ENCODE measurements at places on chromosomes 4 and X.

DNA sequence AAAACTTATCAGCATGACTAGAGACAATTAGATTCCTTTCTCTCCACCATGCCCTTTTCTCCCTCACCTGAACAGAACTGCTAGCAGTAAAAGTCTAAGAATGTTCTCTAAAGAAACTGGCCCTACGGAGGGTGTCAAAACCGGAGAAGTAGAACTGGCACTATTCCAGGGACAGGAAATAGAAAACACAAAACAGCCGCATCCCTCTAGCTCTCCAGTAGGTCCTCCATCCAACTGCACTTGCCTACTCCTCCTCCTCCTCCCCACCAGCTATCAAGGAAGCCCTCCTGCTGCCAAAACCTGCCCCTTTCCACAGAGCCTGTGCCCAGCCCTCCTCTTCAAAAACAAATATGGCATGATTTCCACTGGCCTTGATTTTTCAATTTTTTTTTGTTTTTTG, 28.4 kb downstream of the FUNDC1 start:
- no peak for DNase-seq

DNA sequence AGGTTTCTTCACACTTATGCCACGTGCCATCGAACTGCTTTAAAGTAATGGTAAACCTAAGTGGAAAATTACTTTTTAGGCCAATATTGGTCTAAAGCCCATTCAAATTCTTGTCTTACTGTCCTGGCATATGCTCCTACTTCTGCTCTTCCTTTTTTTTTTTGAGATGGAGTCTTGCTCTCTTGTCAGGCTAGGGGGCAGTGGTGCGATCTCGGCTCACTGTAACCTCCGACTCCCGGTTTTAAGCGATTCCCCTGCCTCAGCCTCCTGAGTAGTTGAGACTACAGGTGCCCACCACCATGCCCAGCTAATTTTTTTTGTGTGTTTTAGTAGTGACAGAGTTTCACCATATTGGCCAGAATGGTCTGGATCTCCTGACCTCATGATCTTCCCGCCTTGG, 129.0 kb upstream of the TECRL start:
- no peak for DNase-seq

- DNase-seq: no peak
Observed at GRCh38 chr4:7595934-7596461, 161.3 kb upstream of the PSAPL1 start.

DNA sequence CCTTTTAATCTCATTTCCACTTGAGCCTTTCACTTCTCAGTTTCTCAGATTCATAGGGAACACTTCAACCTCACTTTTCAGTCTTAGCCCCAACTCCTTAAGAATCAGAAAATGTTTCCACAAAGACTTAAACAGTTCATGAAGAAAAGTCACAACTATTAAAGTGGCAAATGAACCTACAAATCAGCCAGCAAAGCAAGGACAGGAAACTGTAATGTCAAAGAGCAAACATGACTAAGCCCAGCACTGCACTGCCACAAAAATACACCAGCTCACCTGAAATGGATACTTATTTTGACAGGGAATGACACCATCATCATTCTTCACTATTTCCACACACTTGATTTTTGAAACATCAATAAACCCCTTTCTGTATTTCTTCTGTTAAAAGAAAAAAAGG, 41.8 kb upstream of the TXK start:
- DNase-seq: no peak

GRCh38 chr4:123102897-123103471, 180.6 kb upstream of the NUDT6 start:
- DNase-seq: peak; percentile 34

DNA sequence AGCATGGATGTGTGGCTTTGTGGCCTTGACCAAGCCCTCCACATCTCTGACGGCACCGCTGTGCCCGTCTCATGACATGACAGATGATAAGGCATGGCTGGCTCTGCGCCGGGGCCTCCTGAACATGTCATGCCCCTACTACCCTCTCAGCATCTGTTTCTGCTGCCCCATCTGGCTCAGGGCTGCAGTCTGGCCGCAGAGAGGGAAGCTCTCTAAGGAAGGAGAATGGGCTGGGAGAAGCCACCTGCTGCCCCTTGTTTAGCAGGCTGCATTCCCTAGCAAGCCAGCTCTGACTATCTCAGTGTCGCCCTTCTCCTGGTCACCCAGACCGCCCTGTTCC, 7.2 kb downstream of the ZNF185 start:
- no peak for DNase-seq

DNA sequence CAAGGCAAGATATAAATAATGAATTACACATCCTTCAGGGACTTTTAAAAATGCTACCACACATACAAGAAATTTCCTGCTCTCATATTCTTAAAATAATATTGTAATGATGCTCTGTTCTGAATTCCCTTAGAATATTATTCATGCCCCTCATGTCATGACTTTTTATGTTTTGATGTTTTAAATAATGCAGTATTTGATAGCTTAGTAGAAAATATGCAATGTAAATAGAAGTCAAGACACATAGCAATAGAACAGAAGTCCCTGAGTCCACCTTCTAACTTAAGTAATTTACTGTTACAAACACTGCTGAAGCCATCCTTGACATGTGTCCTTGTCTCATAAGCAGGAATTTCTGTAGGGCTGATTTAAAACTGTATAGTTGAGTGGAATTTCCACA, 1071.2 kb upstream of the LCORL start:
- DNase-seq: no peak

- no peak for DNase-seq
Observed at GRCh38 chrX:124719060-124719459, 372.7 kb downstream of the SH2D1A start.

- no peak for DNase-seq
Observed at GRCh38 chr4:4217113-4217512, 9.6 kb downstream of the OTOP1 start.

DNA sequence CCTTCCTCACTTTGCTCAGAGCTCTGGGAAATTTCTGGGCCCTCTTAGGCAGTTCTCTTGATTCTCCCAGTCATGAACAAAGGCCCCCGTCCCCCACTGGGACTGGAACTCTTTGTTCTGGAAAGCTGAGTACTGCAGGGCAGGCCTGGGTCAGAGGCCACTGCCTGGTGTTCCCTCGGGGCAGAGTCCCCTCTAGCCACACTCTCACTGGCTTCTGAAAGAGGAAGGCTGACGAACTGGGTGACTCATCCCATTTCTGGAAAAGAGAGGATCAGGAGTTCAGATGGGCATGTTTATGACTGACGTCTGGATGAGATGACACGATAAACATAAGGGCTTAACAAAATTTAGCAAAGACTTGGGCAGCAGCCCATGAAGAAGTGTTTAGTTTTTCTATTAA, 47.7 kb downstream of the DDX3X start:
- DNase-seq: peak; percentile 89

DNA sequence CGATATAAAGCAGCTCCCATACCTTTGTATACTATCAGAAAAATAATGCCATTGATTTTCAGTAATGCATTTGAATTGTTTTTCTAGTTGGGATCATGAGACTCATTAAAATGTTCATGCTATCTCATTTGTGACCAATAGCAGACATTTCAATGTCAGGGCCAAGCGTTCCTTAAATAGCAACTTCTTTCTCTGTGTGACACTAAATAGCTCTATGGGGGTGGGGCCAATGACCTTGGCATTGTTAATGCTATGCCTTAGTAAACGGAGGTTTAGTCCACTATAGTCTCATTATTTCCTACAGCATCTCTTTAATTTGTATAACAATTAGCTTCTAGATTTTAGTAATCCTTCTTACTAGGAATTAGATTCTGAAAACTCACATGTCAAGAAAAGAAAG, 48.6 kb upstream of the ARHGAP24 start:
- DNase-seq: no peak

GRCh38 chr4:38856524-38857337, at the start of gene TLR6:
TLR6 (minus strand) TSS chr4:38856817; CDS start chr4:38829473, 27,344 bp downstream.
- DNase-seq: peak; percentile 60

GRCh38 chrX:104310090-104310489, 55.4 kb upstream of the ESX1 start:
- peak; percentile 60 for DNase-seq

DNA sequence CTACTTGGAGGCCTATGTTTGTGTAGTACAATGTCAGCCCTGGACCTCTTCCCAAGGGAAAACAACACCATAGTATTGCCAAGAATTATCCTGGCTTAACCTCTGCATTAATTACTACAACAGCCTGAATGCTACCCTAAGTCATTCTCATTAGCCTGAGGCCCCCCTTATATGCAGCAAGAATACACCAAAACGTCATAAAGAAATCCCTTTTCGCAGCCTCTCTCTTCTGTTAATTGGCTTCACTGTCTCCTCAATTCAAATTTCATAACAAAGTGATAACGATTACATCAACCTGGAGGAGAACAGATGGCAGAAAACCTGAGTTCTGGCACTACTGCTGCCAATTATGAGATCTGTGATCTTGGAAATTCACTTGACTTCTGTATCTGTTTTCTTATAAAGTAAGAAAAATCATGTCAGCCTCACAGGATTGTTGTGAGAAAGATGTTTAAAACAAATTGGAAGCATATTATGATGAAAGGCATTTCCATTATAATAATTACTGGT, 1663.1 kb downstream of the STIM2 start:
- no peak for DNase-seq

DNA sequence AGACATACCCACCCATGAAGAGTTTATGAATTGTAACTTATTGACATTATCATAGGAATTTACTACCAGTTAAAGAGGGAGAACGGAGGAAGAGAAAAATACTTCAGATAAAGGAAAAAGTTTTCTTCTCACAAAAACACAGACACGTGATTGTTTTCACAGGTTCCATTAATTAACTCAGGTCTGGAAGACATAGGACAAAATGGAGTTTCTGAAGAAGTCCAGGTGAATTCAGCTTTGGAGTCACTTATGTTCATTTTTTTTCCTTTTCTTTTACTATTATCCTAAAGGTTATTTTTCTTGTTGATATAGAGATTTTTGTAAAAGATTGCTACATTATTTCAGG, 20.5 kb downstream of the NIPAL1 start:
- DNase-seq: no peak

- no peak for DNase-seq
Observed at GRCh38 chr4:123298261-123298660, 98.3 kb upstream of the SPRY1 start.

DNA sequence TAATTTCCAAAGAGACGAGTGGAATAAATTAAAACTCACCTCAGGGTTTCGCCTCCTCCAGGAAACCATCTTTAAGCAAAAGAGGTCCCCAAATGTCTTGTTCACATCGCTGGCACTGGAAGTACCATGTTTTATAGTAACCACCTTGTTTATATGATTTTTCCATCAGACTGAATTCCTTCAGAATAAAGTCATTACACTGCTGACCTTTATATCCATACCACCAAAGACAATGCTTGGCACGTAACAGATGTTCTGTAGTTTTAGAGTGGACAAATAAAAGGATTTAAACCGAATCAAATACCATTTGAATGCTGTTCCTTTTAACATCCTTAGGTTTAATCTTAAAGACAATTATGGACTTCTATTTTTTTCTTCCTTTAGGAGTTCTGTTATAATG, 4.7 kb downstream of the NUDT6 start:
- DNase-seq: no peak

GRCh38 chr4:189800545-189801088, 140.1 kb upstream of the FRG1 start:
- DNase-seq: no peak

- DNase-seq: no peak
Observed at GRCh38 chrX:68249401-68249831, 183.9 kb downstream of the OPHN1 start.

GRCh38 chrX:8433109-8434062, 31.2 kb upstream of the VCX3B start:
- DNase-seq: peak; percentile 1

- no peak for DNase-seq
Observed at GRCh38 chr4:73533515-73534422, 52.2 kb downstream of the AFM start.

GRCh38 chr4:121212806-121213205, 48.7 kb upstream of the TNIP3 start:
- no peak for DNase-seq

DNA sequence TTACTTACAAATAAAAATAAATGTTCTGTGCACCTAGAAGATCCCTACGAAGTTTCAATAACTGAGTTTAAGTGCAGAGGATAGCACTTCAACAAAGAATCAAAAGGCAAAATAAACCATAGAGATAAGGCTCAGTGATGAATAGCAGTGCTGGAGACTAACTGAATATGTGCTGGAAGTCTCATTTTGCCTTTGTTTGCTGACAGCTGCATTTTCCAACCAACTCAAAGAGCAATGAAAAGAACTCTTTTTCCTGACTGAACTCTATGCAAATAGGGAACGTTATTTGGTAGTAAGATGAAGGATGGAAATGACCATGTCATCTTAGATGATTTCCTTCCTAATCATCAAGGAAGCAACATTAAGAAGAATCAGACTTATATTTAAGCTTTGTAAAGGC, 32.7 kb upstream of the ADH7 start:
- no peak for DNase-seq

- peak; percentile 2 for DNase-seq
Observed at GRCh38 chr4:18103876-18104605, 82.5 kb upstream of the LCORL start.

GRCh38 chr4:138223231-138223910, 18.8 kb downstream of the SLC7A11 start:
- no peak for DNase-seq

GRCh38 chr4:182492423-182492822, 249.2 kb downstream of the TENM3 start:
- no peak for DNase-seq

DNA sequence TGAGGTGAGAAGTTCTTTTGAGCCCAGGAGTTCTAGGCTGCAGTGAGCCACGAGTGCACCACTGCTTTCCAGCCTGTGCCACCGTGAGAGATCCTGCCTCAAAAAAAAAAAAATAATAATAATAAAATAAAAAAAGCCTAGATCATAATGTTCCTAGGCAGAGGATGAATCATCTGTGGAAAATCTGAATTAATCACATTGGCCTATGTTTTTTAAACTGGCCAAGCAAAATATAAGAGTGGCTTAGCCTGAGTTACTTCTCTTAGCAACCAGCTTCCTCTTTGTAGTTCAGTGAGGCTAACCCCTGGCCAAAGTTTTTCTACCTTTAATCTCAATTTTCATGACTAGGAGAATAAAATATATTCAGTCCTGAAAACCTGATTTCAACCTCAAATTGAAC, 614.6 kb downstream of the PPP4R3C start:
- DNase-seq: no peak

- DNase-seq: peak; percentile 17
Observed at GRCh38 chr4:51909236-51909703, 66.3 kb downstream of the DCUN1D4 start.

GRCh38 chrX:70033348-70034051, 16.2 kb downstream of the AWAT2 start:
- DNase-seq: no peak
